Hematopoietic multipotent progenitor cell treated with erythropoietin and hydrocortisone succinate and interleukin-3 and kit ligand, for 6 days (in vitro differentiated cells): ENCODE measurements at places on chromosomes 6 and 20.

GRCh38 chr20:31785089-31785488 is 34.1 kb upstream of the MYLK2 start:
- no peak for DNase-seq

GRCh38 chr6:101146389-101146788 is 247.1 kb upstream of the GRIK2 start:
- no peak for DNase-seq

DNA sequence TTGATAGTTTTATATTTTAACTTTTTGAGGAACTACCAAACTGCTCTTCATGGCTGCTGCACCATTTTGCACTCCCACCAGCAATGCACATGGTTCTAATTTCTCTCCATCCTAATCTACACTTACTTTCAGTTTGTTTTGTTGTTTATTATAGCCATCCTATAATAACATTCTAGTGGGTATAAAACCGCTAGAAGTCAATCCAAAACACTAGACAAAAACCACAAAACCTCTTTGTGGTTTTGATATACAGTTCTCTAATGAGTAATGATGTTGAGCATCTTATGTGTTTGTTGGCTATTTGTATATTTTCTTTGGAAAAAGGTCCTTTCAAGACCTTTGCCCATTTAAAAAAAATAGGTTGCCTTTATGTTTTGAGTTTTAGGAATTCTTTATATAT is 5.6 kb downstream of the RPP21 start:
- no peak for DNase-seq

DNA sequence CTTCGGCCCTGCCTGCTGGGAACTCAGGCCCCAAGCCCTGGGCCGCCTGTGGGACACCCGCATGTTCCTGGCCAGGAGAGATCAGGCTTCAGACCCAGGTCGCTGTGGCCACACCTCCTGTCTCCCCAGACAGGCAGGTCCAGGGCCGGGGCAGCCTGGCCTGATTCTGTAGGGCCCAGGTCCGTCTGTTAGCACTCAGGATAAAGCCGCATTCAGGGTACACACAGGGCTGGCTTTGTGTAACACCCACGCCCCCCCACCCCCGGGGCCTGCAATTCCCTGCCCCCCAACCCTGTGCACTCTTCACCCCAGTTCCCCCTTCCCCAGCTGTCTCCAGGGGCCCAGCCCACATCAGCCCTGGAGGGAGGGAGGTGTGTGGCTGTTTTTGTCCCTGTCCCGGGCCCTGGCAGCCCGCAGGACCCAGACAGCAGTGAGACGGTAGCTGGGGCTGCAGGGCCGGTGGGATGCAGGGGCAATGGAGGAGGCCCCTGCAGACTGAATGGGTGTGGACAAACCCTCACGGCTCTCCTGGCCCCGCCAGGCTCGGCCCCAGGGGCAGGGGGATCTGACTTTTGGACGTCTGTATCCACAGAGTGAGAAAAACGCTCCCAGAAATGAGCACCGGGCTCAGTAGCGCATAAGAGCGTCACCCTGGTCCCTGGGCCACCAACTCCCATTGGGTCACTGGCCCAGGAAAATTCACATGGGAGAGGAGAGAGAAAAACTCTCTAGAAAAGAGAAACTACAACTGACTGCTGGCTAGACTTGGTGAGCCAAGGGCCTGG is 42.4 kb upstream of the ZBP1 start:
- DNase-seq, result no peak
